ENCODE measurements at places on chromosomes 11 and 22.

DNA sequence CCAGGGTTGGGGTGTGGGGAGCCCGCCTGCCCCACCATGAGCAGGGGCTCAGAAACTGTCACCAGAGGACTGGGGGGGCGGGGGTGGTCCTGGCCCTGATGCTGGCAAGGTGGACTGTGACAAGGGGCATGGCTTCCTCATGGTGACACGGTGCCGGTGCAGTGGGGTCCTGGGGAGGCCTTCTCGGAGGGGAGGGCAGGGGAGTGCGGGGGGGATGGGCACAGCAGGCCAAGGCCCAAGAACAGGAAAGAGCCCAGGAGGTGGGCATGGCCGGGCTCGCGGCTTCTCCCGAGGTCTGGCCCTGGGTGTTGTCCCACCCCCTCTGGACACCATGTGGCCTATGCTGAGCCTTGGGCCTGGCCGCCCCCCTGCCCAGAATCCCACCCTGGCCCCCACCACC, 47.2 kb downstream of the MOB2 start:
- DNase-seq, result no peak

GRCh38 chr22:44086271-44087088, 62.4 kb downstream of the PARVB start:
- DNase-seq, result no peak

GRCh38 chr11:75163921-75164849, 13.3 kb downstream of the SLCO2B1 start:
- DNase-seq, result no peak

DNA sequence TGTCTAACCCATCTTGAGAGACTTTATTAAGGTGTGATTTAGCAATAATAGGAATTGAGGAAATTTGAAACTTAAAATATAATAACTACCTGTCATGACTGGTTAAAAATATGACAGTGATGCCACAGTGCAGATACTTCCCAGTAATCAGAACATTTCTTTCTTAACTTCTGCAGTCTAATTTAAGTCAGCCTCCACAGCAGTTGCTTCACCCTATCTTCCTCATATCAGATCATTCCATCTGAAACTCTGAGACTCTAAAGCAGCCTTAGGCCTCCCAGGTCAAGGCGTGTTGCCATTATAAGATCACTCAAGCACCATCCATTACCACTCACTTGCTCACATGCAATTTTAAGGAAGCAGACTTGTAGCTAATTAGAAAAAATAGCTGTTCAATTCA, 302.2 kb downstream of the AASDHPPT start:
- no peak for DNase-seq

DNA sequence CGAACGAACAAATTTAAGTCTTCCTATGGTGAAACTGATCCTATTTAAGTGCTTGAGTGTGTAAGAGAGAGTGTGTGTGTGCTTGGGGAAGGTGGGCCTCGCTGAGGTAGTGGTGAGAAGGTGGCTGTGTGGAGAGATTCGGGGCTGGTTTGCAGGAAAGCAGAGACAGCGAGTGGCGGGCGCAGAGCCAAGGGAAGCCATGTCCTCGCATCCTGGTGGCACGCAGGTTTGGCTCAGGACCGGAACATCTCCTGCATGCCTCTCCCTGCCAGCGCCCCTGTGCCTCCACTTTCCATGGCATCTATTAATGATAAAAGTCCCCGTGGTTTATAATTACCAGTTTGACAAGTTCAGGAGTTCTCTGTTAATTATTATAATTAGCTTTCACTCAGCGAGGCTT, 383.1 kb upstream of the CADM1 start:
- no peak for DNase-seq

DNA sequence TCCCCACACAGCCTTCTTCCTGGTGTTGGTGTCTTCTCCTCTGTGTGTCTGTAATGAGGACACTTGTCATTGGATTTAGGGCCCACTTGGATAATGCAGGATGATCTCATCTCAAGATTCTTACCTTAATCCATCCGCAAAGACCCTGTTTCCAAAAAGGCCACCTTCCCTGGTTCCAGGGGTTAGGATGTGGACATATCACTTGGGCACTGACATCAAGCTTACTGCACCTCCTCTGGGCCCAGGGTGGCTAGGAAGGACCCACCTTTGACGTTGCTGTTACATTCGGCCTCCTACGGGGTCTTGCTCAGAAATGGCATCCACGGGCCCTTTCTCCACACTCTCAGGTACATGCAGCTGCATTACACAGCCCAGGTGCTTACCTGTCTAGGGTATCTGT, 535.9 kb downstream of the BRD1 start:
- no peak for DNase-seq

- DNase-seq, result peak; percentile 18
Observed at GRCh38 chr11:77035580-77035979, 1.4 kb downstream of the B3GNT6 start.

- DNase-seq, result no peak
Observed at GRCh38 chr11:125443767-125444311, 52.2 kb downstream of the FEZ1 start.

GRCh38 chr11:16027621-16028020, 328.7 kb downstream of the SOX6 start:
- DNase-seq, result no peak

- peak; percentile 48 for DNase-seq
Observed at GRCh38 chr22:24230911-24231656, 13.8 kb downstream of the GGT5 start.

DNA sequence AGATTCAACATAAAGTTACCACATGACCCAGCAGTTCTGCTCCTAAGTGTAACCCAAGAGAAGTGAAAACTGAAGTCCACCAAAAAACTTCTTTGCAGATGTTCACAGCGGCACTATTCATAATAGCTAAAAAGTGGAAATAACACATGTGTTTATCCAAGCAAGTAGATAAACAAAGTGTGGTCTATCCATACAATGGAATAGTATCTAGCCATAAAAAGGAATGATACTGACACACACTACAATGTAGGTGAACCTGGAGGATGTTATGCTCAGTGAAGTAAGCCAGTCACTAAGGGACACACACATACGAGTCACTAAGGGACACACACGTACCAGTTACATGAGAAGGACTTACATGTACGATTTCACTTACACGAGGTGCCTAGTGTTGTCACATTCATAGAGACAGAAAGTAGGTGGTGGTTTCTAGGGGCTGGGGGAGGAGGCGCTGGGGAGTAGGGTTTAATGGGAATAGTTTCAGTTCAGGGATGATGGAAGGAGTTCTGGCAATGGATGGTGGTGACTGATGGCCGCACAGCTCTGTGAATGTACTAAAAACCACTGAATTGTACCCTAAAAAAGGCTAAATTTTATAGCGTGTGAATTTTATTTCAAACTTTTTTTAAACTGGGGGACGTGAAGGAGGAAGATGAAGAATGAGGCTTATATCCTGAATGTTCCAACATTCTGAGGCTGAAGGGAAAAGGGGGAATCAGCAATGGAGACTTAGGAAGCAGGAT, 27.2 kb upstream of the COMT start:
- no peak for DNase-seq

DNA sequence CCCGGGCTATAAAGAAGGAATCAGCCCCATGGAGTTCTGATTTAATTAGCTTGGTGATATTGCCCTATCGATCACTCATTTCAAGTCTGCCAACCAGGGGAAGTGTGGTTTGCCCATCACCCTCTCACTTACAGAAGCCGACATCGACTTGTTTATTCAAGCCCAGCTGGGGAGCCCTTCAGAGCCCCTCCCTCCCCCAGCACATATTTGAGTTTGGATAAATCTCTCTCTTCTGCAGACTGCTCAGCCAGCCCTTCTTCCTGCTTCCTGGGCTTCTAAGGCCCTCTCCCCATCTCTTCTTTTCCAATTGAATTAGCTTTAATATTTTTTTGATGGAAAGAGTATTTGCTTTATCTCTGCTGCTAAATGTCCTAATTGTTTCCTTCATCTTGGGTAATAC, 299.0 kb downstream of the MIAT start:
- no peak for DNase-seq

DNA sequence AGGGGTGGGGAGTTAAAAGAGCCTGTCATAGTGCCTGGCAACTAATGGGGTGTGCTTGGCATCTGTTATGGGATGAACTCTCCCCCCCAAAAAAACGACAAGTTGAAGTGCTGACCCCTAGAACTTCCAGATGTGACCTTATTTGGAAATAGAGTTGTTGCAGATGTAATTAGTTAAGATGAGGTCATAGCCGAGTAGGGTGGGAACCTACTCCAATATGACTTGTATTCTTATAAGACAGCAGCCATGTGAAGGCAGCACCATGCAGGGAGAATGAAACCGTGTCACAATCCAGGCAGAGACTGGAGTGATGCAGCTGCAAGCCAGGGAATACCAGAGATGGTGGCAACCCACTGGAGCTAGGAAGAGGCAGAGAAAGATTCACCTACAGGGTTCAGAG, 394.5 kb downstream of the TENM4 start:
- DNase-seq, result no peak

GRCh38 chr22:37449331-37450001, 22.2 kb upstream of the ELFN2 start:
- DNase-seq, result no peak

DNA sequence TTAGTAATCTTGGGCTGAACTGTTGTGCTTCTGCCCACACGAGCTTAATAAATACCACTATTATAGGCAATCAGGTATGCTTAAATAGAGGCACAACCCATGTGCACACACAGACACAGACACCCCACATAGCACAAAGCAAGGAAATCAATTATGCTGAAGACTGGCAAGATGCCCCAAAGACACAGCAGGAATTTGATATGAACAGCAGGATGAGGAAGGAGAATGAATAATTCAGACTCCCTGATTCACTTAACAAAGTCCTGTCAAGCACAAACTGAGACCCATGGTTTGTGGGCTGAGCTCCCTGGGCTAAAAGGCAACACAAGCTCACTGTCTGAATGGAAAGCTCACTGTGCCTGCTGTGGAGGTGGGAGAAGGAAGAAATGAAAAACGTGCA, 42.5 kb downstream of the RBFOX2 start:
- no peak for DNase-seq

- no peak for DNase-seq
Observed at GRCh38 chr11:6817694-6818093, 18.2 kb upstream of the OR6A2 start.

GRCh38 chr11:105878510-105878909, 143.5 kb downstream of the MSANTD4 start:
- no peak for DNase-seq

GRCh38 chr11:9953994-9954626, 290.2 kb downstream of the SWAP70 start:
- DNase-seq, result no peak
